ENCODE measurements at places on chromosomes 2 and 18. TPM values are rescaled to one million over a fixed set of nuclear protein-coding genes. Genes with fewer than 3 reads are reported as not detected.

GRCh38 chr2:7119132-7119835 is 202.1 kb downstream of the RNF144A start:
- no peaks in the 10 kb centered on the region for H3K36me3 ChIP-seq
- H3K27ac ChIP-seq: no peak overlapping the region
- no peak overlapping the region for H3K4me3 ChIP-seq
- no peak for DNase-seq
- no peaks in the 10 kb centered on the region for H3K27me3 ChIP-seq

DNA sequence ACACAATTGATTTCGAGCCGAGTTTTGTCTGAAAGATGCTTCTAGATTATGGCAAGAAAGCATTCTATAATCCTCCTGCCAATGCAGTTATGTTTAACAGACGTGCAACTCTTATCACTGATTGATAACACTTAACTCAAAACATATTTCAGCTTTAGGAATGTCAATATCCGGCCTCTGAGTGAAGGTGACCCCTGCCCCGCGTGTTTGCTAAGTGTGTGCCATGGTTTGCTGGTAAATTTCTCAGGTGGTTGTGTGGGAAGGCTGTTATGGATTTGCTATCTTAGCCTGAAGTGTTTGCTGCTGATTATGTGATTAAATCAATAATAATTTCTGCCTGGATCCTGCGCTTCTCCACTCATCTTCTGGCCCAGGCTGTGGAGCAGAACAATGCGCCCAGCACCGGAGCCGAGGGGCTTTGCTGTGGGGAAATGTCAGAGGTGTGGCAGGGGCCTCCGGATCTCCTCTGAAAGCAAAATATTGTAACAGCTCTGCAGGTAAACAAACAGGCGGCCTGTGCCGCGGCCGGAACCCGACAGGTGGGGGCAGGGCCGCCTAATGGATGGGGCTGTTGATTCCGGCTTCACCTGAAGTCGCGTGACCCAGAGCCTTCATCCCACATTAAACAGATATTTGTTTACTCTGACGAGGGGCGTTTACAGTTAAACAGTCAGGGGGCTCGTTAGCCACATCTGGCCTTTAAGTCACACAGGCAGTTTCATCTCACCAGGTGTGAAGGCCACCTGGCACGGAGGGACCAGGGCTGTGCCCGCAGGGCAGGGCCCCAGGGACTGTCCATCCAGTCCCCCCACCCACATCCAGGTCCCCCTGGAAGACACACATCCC is 210.7 kb upstream of the SALL3 start:
- H3K4me3 ChIP-seq: no peak overlapping the region
- H3K27ac ChIP-seq: no peak overlapping the region
- no peaks in the 10 kb centered on the region for H3K36me3 ChIP-seq
- no peak for DNase-seq
- peaks cover 48% of the 10 kb centered on the region for H3K27me3 ChIP-seq
- no peaks in the 10 kb centered on the region for H3K4me1 ChIP-seq

- H3K27me3 ChIP-seq: no peaks in the 10 kb centered on the region
- H3K4me1 ChIP-seq: no peaks in the 10 kb centered on the region
- DNase-seq: no peak
Measured at GRCh38 chr2:180443888-180444287, 436.8 kb upstream of the CWC22 start.

GRCh38 chr2:15944325-15945017 is 4.1 kb downstream of the MYCN start:
- H3K36me3 ChIP-seq: peaks cover 3% of the 10 kb centered on the region
- H3K27me3 ChIP-seq: peaks cover 35% of the 10 kb centered on the region
- H3K27ac ChIP-seq: no peak overlapping the region

GRCh38 chr2:101698014-101698843 is 722 bp downstream of the MAP4K4 start:
- peak overlapping the region; percentile 72 for H3K4me3 ChIP-seq
- H3K27me3 ChIP-seq: no peaks in the 10 kb centered on the region
- DNase-seq: no peak
- no peaks in the 10 kb centered on the region for H3K36me3 ChIP-seq

- H3K4me1 ChIP-seq: no peaks in the 10 kb centered on the region
- H3K36me3 ChIP-seq: no peaks in the 10 kb centered on the region
- no peaks in the 10 kb centered on the region for H3K27me3 ChIP-seq
- DNase-seq: no peak
- no peak overlapping the region for H3K27ac ChIP-seq
Measured at GRCh38 chr18:70622622-70623419, 334.0 kb downstream of the SOCS6 start.

- no peak overlapping the region for H3K27ac ChIP-seq
- H3K27me3 ChIP-seq: no peaks in the 10 kb centered on the region
- H3K36me3 ChIP-seq: no peaks in the 10 kb centered on the region
- DNase-seq: no peak
- H3K4me3 ChIP-seq: no peak overlapping the region
- no peaks in the 10 kb centered on the region for H3K4me1 ChIP-seq
Measured at GRCh38 chr2:143505542-143505941, 376.3 kb downstream of the ARHGAP15 start.

DNA sequence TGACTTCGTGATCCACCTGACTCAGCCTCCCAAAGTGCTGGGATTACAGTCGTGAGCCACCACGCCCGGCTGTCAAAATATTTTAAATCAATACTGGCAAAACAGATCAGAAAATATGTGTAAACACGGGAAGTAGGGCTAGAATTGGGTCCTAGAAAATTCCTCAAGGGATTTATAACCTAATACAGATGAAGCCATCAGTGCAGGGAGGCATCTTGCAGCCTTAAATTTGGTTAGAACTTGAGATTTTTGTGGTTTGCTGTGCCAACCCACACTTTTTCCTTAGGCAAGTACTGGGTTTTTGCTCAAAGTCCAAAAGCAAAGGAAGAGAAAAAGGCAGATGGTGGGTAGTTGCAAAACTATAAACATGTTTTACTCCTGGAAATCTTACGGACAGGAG is 33.7 kb upstream of the NFE2L2 start:
- H3K4me1 ChIP-seq: no peaks in the 10 kb centered on the region
- H3K27ac ChIP-seq: no peak overlapping the region
- H3K36me3 ChIP-seq: no peaks in the 10 kb centered on the region
- no peak for DNase-seq
- no peaks in the 10 kb centered on the region for H3K27me3 ChIP-seq

DNA sequence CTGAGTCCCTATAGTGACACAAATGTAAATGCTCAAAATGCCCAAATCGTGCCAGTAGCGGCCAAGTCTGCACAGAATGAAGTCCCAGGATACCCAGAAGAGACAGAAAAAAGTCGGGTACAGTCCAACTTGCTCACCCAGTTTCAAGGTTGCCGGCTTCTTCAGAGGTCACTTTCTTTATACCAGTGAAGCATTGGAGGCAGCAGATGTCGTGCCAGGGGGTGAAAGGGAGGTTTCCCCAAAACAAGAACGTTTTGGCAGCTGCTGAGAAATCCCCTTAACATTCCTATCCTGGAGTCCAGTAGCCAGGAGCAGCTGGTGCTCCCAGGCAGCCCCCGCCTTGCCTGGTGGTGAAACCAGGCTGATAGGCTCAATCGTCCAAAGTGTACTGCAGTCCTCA is 58.1 kb upstream of the MCFD2 start:
- H3K4me3 ChIP-seq: no peak overlapping the region

- H3K4me1 ChIP-seq: peaks cover 6% of the 10 kb centered on the region
- no peak for DNase-seq
- H3K4me3 ChIP-seq: no peak overlapping the region
- H3K27me3 ChIP-seq: no peaks in the 10 kb centered on the region
Measured at GRCh38 chr2:86370579-86370978, 33.2 kb upstream of the REEP1 start.

- no peak overlapping the region for H3K27ac ChIP-seq
- no peaks in the 10 kb centered on the region for H3K36me3 ChIP-seq
- H3K4me3 ChIP-seq: no peak overlapping the region
- no peaks in the 10 kb centered on the region for H3K27me3 ChIP-seq
- no peak for DNase-seq
Measured at GRCh38 chr2:124563426-124563825, 538.3 kb downstream of the CNTNAP5 start.

GRCh38 chr2:241637018-241637794 is at the start of the genes ATG4B and THAP4:
ATG4B (plus strand) TSS chr2:241637693; CDS start chr2:241637715, 22 bp downstream.
THAP4 (minus strand) TSS chr2:241637158; CDS start chr2:241637017, 141 bp downstream.
- peak within 1 kb of the TSS; percentile 98 for H3K27ac ChIP-seq

- no peak overlapping the region for H3K27ac ChIP-seq
- DNase-seq: no peak
- no peaks in the 10 kb centered on the region for H3K27me3 ChIP-seq
Measured at GRCh38 chr18:42275138-42275535, 320.1 kb downstream of the PIK3C3 start.

DNA sequence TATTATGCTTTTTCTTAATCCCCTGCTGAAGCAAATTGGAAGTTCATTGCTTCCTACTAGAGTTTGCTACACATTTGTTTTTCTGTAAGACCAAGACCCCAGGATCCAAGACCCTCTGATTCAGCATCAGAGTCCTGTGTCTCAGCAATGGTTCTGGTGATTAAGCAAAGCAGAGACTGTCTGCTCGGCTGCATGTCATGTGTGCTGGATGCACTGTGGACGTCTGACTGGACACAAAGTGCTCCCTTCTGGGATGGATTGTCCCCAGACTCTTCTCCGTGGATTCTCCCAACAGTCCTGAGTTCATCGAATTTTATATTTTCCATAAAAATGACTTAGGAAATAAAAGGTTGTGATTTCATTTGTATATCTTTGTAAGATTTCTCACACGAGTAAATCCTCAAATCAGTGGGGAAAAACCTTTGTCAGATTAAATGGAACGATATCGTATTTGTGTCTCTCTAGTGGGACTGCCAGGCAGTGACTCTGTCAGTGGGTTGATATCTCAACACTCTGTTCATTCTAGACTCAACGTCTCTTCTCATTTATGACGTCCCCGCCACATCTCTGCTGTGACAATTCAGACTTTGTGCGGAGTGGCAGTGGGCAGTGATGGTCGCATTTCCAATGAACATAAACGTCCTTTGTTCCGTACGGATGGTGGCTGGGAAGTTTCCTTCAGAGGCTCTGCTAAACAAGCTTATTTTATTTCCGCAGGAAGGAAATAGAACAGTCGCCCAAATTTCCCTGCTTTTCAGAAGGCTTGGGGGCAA is 58.6 kb downstream of the NCAPH start:
- no peaks in the 10 kb centered on the region for H3K4me1 ChIP-seq
- H3K36me3 ChIP-seq: no peaks in the 10 kb centered on the region
- no peak for DNase-seq
- no peaks in the 10 kb centered on the region for H3K27me3 ChIP-seq

- H3K27me3 ChIP-seq: no peaks in the 10 kb centered on the region
- H3K27ac ChIP-seq: no peak overlapping the region
- no peaks in the 10 kb centered on the region for H3K4me1 ChIP-seq
- no peaks in the 10 kb centered on the region for H3K36me3 ChIP-seq
- no peak overlapping the region for H3K4me3 ChIP-seq
Measured at GRCh38 chr18:42883169-42883568, 232.3 kb downstream of the RIT2 start.

DNA sequence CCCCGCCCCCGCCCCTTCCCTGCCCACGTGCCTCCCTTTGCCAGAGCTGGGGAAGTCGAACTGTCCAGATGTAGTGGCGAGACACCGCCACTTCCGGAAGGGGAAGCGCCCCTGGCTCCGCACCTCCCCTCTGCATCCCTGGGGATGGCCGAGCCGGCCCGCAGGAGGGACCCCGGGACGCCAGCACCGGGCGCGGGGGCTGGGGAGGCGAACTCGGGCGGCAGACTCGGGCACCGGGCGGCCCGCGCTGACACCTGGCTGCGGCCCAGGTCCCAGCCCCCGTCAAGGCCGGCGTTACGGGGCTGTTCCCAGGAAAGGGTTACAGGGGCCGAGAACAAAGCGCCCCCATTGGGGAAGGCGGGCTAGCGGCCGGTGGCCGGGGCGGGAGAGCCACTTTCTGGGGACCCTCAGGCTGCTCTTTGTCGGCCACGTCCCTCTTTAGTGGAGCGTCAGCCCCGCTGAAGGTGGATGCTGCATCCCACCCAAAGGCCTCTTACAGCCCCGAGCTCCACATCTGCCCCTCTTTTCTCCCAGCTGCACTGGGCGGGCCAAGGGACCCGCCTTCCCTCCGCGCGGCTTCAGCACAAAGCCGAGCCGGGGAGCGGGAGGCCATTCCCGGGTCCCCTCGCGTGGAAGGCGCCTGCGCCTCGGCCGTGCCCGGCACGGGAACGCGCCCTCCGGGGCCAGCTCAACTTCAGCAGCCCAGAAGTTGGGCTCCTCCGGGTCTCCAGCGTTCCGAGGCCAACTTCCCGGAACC is 1.3 kb downstream of the SDC1 start:
- DNase-seq: peak; percentile 65
- H3K4me3 ChIP-seq: peak overlapping the region; percentile 92
- peaks cover 56% of the 10 kb centered on the region for H3K4me1 ChIP-seq
- H3K36me3 ChIP-seq: no peaks in the 10 kb centered on the region
- peak overlapping the region; percentile 98 for H3K27ac ChIP-seq

- peaks cover 19% of the 10 kb centered on the region for H3K4me1 ChIP-seq
- H3K36me3 ChIP-seq: no peaks in the 10 kb centered on the region
- no peak for DNase-seq
- H3K27ac ChIP-seq: no peak overlapping the region
Measured at GRCh38 chr18:39453356-39453755, 1887.8 kb upstream of the CELF4 start.

- no peaks in the 10 kb centered on the region for H3K36me3 ChIP-seq
- H3K4me3 ChIP-seq: no peak overlapping the region
- H3K4me1 ChIP-seq: no peaks in the 10 kb centered on the region
- peak overlapping the region; percentile 56 for H3K27ac ChIP-seq
Measured at GRCh38 chr2:221780281-221780688, 208.2 kb upstream of the EPHA4 start.

DNA sequence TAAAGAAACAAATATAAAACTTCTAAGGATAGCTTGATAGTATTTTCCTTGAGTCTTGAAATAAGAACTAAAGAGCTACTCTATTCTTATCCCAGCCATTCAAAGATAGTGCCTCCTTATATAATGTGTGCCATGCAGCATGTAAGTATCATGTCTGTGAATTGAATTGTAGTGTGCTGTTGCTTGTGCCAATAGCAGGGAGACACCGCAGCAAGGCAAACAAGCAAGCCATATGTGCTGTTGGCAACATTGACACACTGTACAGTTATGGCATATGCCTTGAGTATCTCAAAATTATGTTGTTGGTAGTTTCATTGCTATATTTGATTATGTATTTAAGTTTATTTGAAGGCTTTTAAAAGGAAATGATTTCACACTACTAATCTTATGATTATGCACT is 58.2 kb downstream of the ERBB4 start:
- no peaks in the 10 kb centered on the region for H3K4me1 ChIP-seq
- no peaks in the 10 kb centered on the region for H3K36me3 ChIP-seq
- no peaks in the 10 kb centered on the region for H3K27me3 ChIP-seq

Gene AP1S3
- 3.4 TPM for total RNA-seq

Gene DNAH7
- total RNA-seq: 0.24 TPM

Gene FBXO15
- not detected for total RNA-seq

Gene GALR1
- 0.08 TPM for total RNA-seq

Gene RASGRP3
- 11.1 TPM for total RNA-seq

Gene USP34
- 242 TPM for total RNA-seq

Gene CNRIP1
- total RNA-seq: 13.5 TPM

Gene UGT1A3
- total RNA-seq: not detected

Gene NEU2
- 19.9 TPM for total RNA-seq

Gene SPATA3
- not detected for total RNA-seq

Gene ACTG2
- 43.5 TPM for total RNA-seq

Gene ANKRD36C
- 22.1 TPM for total RNA-seq

All from suprapubic skin (tissue), 4 donors.